ENCODE measurements at places on chromosomes 2 and 18.

DNA sequence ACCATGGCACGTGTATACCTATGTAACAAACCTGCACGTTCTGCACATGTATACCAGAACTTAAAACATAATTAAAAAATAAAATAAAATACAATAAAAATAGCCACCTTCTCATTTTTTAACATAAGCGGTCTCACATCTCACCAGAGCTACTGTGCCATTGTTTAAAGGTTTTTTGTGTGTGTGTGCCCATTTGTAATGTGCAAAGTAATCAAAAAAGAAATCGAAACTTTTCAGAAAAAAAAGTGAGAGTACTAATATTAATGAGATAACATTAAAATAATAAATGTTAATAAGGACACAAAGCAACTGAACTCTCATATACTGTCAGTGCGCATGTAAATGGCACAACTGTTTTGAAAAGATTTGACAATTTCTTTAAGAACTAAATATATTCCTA is 60.5 kb downstream of the FANCL start:
- DNase-seq: no peak

DNA sequence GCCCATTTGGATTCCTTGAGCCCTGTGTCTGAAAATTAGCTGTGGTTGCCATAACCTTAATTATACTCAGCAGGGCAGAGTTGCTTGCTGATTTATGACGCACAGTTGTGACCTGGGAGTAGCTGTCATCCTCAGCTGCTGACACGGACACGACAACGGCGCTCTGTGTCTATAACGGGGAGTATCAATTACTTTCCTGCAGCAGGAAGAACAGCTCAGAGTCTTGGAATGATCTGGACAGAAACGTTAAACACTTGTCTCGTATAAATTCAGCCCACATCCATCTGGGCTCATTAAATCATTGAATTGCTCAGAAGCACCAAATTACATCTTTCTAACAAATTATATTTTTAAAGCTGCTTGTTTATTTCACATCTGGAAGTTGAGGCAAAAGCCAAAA is 116.3 kb downstream of the SEPTIN10 start:
- no peak for DNase-seq

DNA sequence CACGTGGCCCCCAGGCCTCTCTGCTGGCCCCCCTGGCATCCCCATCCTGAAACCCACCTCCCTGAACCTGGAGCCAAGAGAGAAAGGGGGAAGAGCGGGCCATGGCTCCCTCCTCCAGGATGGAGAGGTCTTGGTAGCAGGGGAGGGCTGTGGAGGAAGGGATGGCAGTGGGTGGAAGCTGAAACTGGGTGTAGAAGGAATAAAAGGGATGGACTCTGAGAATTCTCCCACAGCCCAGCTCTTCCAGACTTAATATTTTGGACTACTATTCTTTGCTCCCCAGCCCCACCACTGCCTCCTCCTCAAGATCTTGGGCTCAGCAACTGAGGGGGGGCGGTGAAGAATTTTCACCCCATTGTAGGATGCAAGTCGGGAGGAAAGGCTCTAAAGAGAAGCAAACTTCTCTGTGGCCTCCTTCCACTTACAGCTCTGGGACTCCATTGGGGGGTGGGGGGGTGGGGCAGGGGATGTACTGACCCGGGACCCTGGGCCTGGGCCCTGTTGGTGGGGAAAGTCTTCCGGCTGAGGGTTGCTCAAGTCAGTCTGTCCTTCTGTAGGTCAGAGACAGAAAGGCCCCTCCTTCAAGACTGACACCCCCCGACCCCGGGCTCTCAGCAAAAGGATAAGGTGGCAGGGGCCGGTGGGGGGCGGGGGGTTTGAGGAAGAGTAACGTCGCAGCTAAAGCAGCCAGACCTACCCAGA is 501 bp downstream of the TNS1 start:
- DNase-seq: no peak

DNA sequence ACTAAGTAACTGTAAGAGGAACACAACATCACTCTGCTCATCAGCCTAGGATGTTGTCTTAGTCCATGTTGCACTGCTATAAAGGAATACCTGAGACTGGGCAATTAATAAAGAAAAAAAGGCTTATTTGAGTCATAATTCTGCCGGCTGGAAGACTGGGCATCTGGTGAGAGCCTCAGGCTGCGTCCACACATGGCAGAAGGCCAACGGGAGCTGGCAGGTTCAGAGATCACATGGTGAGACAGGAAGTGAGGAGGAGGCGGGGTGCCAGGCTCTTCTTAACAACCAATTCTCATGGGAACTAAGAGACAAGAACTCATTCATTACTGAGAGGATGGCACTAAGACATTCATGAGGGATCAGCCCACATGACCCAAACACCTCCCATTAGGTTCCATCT is 46.8 kb downstream of the EPG5 start:
- DNase-seq: no peak

DNA sequence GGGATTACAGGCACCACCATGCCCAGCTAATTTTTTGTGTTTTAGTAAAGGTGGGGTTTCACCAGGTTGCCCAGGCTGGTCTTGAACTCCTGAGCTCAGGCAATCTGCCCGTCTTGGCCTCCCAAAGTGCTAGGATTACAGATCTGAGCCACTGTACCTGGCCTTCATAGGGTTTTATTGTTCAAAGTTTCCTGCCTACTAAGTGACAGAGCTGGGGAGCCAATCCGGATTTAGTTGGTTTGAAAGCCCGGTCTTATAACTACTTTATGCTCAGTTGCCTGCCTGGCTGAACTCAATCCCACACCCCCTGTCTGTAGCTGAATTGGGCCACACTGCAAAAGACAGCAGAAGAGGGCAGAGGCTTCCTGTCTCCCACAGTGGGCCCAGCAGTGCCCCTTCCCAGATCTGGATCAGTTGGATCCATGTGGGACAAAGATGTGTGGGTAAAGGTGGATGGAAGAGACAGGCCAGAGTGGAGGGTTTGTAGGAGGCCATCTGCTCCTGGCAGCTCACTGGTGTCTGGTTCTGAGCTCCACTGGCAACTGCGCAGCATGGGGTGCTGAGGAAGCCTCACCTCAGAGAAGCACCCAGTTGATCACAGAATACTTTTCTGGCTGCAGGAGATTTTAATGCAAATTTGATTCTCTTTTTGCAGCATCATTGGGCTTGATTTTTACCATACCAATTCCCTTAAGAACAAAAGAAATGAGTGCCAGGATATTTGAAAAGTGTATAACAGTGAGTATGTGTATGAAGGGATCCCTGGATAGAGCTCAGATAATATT is 144.9 kb downstream of the DDX1 start:
- DNase-seq: no peak
